ENCODE measurements at places on chromosomes 13 and 19.

DNA sequence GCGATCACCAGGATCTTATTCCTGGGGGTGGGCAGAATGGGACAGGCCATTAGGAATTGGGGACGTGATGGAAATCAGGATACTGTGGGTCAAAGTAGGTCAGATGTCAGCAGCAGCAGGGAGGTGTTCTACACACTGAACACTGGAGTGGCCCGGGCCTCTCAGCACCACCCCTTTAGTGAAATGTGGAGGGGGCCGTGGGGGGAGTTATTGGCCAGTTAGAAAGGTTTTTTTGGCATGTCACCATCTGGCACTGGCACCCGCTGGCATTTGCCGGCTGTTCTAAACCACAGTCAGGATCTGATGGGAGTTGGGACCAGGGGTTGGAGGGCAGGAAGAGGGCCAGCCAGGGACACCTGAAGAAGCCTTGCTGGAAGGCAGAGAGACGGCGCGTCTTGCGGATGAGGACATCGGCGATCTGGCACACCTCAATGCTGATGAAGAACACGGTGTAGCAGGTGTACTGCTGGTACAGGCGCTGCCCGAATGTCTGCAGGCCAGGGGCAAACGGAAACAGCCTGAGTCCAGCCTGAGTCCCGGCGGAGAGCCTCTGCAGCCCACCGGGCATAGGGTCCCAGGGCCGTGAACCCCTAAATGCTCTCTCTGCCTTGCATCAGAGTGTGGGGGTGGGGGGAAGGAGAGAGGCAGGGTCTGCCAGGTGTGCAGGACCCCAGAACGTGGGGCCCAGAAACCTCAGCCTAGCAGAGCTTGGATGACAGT lies 5.8 kb downstream of the TMEM147 start:
- DNase-seq, result no peak

- no peak for DNase-seq
Measured at GRCh38 chr19:28492621-28493020, 720.3 kb downstream of the UQCRFS1 start.

DNA sequence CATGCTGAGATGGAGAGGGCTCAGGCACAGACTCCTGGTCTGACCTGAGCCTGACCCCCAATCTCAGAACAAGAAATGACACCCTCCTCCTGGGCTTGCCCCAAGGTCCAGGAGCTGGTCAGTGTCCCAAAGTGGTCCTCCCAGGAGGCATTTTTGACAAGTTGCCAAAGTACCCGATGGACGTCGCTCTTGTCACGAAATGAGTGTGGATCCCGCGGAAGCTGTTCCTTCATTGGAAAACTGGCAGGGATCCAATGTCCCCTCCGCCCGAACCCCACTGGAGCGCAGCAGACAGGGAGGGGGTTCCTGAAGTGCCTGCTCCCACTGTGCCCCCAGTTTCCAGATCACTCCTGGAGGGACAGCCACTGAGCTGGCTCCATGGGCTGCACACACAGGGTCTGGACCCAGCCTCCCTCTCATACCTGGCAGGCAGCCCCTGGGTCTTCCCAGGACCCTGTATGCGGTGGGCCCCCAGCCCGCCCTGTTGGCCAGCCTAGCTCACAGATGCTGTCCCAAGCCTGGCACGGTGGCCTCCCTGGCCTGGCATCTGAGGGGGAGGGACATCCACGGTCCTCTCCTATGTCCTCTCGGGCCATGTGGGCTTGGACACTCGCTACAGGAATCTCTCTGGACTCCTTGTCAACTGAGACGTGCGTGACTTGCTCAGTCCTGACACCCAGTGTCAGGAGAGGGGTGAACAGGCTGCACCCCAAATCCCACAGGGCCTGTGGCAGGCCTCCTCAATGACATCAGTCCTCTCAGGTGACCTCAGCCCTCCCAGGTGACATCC lies 12.8 kb upstream of the ZNF14 start:
- DNase-seq, result no peak

DNA sequence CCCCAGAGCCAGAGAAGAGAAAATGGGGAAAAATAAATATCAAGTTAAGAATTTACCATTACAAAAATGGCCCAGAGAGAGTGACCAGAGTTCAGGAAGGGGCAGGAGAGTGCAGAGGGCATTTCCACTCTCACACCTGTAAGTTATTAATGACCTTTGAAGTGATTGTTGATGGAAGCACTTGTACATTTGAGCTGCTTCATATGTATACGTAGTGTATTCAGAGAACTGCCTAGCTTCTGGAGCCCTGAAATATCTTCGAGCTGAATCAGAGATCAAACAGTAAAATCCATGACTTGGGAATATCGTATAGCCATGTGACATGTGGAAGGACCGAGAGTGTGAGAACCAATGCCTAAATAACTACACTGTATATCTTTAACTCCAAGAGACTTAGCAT lies 49.2 kb upstream of the PCCA start:
- DNase-seq, result no peak

DNA sequence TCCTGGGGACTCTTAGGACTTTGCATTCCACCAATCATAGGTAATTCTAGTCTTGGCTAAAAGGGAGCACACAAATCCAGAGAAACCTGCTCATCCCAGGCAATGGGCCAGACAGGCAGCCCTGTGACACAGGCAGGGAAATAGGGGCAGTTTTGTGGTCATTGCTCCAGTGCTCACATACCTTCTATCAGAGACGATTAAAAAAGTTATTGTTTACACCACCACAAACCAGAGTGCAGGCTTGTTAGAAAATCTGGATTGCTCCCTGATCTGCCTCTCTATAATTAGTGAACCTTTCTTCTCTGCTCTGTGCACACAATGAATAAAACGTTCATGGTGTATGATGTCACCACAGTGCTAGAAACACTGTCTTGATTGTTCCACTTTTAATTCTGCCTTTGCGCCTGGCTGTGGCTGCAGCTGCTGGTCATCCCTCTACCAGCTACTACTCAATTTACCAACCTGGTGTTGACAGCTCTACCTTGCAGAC lies 121.6 kb upstream of the SPATA13 start:
- no peak for DNase-seq

DNA sequence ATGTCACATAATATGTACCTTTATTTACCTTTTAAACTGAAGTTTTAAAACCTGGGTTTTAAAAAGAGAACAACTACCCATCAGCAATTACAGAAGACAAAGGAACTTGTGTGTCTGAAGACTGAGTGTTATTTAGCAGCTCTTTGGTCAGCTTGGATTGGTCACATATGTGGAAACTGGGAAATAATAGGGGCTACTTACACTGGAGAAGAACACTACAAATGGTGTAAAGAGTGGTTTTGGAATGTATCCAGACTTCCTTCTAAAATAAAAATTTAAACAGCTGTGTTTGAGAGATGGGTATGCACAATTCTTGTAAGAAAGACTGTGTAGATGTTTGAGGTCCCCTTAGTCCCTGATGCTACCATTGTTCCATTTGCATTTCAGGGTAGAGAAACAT lies 13.3 kb downstream of the TNFRSF19 start:
- no peak for DNase-seq

GRCh38 chr19:29269641-29270040 lies 56.7 kb upstream of the UQCRFS1 start:
- no peak for DNase-seq

DNA sequence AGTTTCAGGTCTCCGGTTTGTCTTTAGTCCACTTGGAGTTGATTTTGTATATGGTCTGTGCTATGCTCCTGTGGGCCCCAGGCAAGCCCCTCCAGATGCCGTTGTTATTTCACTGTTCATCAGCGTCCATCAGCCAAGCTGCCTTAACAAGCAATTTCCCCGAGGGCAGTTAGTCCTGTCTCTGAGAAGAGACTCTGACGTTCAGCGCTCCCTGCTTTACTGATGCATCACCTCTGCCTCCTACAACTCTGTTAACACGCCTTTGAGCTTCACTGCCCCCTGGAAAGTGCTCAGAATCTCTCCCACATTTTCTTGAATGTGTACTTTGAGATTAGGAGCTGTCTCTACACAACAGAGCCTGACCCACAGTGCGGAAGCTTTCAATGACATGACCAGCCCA lies 41.8 kb upstream of the UBAC2 start:
- DNase-seq, result no peak

DNA sequence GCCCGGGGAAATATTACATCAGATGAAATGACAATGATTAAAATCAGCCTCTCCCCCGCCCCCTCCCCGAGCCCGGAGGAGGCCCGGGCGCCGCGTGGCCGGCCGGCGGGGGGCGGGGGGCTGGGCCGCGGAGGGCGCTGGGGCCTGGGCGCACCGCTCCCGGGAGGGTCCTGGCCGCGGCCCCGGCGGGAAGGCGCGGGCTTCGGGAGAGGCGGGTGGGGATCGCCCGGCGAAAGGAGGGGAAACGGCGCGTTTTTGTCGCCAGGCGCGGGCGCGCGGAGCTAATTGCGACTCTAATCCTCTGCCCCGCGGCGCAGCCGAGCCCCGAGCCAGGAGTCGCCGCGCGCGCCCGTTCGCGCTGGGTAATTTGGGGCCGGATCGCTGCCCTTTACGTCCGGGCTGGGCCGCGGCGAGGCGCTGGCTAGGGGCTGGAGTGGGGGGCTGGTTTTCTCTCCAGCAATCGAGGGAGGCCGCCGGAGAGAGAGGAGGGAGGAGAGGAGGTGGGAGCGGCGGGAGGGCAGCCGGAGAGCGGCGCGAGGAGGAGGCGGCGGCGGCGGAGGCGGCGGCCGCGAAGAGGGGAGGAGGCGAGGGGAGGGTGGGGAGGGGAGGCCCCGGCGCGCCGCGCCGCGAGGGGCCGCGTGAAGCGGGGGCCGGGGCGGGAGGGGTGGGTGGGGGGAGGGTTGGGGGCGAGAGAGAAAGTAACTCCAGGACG lies at the start of gene KCTD15:
TSS of gene KCTD15 (plus strand) at position 707 of the 712 bp plus-strand sequence. CDS start 3,585 bp downstream, outside the sequence.
- peak; percentile 36 for DNase-seq

GRCh38 chr19:18252370-18252717 lies 21.9 kb downstream of the IQCN start:
- no peak for DNase-seq

DNA sequence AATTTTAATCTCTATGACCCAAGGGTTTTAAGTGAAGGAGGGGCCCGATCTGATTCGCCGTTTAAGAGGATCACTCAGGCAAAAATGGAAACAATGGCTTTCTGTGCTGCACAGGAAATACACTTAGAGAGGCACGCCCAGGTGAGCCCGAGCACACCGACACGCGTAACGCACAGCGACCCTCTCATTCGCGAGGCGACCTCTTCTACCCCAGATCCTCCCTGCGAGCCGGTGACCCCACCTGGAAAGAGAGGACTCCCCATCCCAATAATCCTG lies 216 bp downstream of the SH2D3A start:
- no peak for DNase-seq

DNA sequence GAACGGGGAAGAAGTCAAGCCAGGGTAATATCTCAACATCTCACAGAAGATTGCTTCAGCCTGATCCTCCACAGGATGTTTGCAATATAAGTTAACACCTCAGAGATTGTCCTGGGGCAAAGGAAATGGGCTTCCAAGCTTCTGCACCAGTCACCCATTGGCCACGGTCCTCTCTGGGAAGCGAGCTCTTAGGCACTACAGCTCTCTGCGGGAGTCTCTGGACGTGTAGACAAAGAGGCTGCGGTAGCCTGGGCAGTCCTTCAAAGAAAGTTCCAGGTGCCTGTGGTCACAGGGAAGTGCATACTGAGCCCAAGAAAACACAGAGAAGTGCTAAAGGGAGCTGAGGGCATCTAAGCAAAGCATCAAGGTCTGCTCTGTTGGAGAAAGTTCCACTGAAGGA lies 805.7 kb downstream of the DIAPH3 start:
- no peak for DNase-seq

DNA sequence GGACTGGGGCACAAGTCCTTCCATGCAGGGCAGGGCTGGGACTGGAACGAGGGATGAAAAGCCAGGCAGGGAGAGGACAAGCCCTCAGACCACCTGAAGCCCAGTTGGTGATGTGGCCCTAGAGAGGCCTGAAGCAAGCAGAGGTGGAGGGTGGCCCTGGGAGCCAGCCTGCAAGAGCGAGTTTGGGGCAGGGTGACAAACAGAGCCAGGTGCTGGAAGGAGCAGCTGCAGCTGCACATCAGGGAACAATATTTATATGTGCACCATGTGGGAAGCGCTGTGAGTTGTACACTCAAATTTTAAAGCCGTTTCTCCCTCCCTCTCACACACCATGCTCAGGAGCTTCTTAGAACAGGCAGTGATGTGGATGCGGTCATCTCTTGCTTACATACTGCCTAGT lies 67.8 kb downstream of the FGF9 start:
- DNase-seq, result no peak

DNA sequence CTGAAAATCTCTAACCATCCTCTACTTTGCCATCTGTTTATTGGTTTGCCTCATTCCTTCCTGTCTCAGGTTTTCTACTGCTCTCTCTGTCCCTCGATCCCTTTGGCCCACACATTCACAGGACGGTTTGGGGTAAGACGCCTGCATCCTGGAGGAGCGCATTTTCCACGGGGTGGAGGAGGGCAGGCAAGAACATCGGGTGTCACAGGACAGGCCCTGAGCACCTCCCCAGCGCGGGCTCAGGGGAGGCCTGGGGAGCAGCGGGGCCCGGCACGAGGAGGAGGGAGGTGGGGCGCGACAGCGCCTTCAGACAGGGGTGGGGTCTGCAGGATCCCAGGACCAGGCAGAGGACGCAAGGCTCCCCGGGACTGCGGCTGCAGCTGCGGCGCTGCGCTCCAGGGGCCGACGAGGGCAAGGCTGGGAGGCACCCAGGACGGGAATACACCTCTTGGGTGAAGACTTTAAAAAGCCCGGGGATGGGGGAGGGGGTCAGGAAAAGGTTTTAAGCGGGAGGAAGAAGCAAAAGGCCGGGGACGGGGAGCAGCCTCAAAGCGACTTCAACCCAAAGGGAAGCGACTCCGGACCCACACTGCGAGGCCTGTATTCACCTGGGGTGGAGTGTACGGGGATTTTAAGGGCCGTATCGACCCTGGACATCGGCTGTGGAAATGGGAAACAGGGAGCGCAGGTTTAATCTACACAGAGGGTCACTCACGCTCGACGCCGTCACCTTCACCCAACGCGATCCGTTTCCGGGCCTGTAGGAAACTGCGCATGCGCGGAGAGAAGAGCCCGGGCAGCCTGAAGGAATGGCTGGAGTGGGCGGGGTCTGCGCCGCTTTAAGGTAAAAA lies at the start of gene ZNF415:
TSS of gene ZNF415 (minus strand) at position 770 of the 851 bp plus-strand sequence. CDS start 10,234 bp downstream, outside the sequence.
- peak; percentile 62 for DNase-seq

All from activated B cell treated with CpG ODN at 0.5 μM for 24 hours (primary cell).